ENCODE measurements at places on chromosomes 6 and 20.

DNA sequence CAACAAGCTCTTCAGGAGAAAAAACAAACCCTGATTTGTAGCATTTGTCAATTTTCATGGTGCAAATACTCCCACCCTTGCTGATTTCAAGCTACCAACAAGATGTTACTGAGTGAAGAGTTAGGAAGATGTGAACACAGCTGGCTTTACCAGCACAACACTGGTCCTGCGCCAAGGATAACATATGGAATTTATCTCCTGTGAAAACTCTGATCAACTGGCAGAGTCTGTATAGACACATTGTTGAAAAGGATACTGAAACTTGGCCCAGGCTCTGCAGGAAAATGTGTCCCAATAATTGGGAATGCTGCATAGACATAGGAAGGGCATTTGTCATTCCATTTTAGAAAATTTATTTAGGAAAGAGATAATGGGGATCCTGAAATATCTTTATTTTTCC, 29.0 kb downstream of the OTOR start:
- DNase-seq = no peak

DNA sequence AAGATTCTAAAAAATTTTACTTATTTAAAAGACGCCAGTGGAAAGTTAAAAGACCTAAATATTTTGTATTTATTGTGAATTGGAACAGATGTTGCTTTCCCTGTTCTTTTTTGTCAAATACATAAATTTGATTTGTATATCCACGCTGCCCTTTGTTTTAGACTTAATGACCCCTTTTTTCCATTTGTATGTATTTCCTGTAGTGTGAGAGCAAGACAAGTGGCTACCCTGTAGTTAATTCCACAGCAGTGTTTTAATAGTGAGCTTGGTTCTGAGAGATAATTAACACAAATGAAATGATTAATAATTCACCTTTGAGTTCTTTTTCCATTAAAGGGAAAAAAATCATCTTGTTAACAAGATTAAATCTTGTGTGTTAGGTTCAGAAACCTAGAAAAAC, 16.6 kb downstream of the SH3BGRL2 start:
- DNase-seq = no peak

DNA sequence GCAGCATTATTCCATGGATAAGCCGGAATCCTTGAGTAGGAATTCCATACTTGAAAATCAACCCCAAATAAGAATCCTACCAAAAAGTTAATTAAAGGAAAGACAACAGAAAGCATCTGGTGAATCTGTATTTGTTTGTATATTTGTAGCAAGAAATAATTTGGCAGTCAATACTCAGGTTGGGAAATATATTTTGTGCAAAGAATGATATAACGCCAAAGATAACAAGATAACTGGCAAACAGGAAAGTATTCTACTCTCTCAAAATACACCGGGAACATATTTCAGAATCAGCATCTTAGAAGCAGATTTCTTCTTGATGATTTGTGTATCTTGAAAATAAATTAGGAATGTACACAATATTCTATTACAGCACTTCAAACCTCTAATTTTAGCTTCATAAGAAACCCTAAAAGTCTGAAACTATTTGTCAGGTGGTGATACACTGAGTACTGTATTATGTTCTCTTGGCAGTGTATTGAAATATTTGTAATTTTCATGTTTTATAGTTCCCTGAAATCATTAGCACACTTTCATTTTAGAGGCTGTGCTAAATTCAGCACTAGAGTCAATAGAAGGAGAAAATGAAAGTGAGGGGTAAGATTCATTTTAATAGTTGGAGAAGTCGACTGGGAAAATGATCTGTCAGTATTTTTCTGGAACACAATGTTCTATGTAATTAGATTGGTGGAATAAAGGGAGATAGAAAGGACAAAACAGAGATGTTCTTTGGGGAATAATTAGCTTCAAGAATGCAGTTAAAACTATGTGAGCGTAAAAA, 879.7 kb upstream of the GJE1 start:
- no peak for DNase-seq

- DNase-seq = peak; percentile 85
Observed at GRCh38 chr6:116268589-116269293, 11.0 kb downstream of the TSPYL1 start.

DNA sequence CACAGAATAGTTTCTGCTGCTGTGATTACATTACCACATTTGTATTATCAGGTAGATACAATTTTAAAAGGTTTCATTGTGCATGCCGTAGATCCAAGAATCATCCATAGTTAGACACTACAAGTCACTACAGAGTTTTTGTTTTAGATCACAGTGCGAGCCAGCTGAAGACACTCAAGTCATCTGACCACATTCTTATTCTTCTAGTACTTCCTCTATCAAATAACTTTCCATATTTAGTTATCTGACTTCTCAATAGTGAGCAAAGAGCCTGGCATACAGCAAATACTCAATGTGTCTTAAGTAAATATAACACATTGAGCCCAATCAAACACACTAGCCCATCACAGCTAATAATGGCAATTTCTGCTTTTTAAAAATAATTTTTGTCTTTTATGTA, 195.4 kb downstream of the ASCC3 start:
- no peak for DNase-seq

GRCh38 chr6:133956416-133957049, 3.5 kb downstream of the TBPL1 start:
- no peak for DNase-seq

- peak; percentile 90 for DNase-seq
Observed at GRCh38 chr6:71248306-71248765, 40.3 kb upstream of the OGFRL1 start.

GRCh38 chr6:41072836-41073202, at the start of gene NFYA:
Gene NFYA (plus strand): TSS chr6:41072974. CDS start chr6:41079090, 6,116 bp downstream.
- DNase-seq = no peak

DNA sequence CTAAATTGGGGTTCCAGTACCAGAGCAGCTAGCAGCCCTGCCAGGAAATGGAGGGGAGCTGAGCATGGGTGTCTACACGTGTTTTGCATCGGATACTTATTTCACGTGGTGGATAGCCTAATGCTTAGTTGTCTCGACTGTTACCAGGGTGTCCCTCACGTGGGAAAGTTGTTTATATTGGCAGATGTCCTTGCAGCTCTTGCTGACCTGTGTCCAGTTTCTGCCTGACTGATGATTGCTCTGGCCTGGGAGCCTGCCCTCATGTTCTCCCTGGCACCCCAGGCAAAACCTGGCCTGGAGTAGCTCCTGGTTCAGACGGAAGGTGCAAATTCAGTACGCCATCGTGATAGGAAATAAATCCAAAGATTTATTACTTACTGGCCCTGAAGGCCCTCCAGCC, 11.8 kb upstream of the FERMT1 start:
- no peak for DNase-seq

DNA sequence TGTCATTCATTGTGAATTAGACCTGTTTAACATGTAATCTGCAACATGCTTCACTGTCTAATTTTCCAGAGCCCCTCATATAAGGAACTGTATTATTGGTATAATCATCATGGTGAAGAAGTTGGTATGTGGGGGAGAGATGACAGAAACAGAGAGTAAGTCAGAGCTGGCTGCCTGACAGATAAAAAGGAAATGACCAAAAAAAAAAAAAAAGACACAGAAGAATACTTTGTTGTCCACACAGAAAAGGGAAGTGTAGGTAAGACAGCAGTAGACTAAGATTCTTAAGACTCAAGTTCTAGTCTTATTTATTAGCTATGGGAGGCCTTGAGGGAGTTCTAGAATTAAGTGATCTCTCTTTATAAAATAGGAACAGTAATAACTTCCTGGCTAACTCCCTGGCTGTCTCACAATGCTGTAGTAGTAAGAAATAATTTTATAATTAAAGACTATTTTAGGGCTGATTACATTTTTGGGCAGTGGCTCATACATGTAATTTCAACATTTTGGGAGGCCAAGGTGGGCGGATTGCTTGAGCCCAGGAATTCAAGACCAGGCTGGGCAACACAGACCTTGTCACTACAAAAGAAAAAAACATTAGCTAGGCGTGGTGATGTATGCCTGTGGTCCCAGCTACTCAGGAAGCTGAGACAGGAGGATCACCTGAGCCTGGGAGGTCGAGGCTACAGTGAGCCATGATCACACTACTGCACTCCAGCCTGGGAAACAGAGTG, 102.5 kb downstream of the PRL start:
- DNase-seq = peak; percentile 15

DNA sequence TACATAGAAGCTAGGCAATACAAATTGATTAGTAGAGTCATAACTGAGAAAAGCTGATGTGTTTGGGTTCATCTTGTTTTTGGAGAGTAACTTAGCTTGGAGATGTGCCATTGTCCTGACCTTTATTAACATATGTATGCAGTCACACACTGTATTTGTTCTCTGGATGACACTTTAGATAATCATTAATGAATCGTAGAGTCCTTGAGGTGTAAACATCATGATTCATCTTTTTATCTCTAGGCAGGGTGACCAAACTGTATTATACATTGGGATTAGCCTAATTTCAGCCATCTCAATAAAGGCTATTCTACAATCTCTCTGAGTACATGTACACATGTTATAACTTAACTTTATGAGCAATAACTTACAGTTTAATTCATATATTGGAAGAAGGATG, 3.6 kb upstream of the MTCL3 start:
- DNase-seq = no peak

DNA sequence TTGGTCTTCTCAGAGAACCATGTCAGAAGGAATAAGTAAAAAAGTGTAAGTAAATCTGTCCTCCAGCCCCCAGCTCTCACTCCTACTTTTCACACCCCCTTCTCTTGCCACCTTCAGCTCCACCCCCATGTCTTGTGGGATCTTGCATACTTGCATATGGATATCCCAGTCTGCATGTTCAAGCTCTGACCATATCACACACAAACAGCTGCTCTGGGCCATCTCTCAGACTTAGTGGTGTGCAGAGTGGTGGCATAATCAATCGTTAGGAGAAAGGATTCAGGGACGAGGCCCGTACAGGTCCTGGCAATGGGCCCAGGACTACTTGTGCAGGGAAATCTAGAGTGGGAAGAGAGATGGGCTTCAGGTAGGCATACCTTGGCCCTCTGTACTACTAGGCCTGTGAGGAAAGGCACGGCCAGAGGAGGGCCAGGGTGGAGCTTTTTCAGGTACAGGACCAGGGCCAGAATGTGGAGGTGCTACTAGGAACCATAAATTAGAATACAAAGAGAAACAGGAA, 112.0 kb upstream of the SGK1 start:
- DNase-seq = no peak

DNA sequence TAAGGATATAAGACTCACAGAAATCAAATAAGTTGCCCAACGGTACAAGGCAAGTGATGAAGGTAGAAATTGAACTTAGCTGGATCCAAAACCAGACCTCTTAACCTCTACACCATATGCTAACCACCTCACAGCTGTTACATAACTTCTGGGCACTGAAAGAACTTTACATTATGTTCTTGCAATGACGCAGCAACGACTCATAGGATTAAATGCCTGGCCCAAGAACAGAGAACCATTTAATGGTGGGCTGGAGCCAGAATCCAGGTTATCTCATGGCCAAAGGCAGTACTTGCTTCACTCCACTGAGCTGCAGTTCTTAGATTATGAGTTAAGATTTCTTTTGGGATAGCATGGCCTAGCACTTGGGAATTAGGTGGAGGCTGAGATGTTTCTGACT, 4.4 kb downstream of the TRMT6 start:
- DNase-seq = peak; percentile 71

Data from NB4 (cell line).